ENCODE measurements at places on chromosomes 3 and 15. TPM values are rescaled to one million over a fixed set of nuclear protein-coding genes. Genes with fewer than 3 reads are reported as not detected.

DNAH12 gene
- total RNA-seq, result 0.19 TPM

DNA sequence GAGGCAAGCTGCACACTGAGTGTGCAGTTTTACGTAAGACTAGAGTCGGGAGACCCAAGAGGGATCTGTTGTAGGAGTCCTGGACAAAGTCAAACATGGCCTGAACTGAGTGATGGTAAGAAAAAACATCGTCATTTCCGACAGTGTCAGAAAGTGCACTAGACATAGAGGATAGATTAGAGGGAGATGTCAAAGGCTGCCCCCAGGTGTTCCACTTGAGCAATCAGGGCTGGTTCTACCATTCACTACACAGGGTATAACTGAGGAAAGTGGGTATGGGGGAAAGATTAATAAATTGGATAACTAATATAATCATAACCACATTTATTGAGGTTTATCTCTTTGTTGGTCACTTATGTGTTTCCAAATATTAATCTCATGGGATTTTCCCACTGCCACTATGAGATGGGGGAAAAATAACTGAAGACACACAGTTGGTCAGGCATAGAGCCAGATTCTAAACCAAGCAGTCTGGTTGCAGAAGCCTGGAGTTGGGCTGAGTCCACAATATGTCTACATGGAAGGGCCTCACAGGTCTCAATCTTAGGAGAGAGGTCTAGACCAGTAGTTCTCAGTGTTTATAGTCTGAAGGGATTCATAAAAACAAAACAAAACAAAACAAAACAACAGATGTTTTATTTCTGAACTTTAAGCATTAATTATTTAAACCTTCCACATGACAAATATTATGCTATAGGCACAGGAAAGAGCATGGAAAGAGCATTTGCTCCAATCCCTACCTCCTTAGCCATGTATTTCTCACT, 766.5 kb downstream of the NTRK3 start:
- DNase-seq, result no peak

- DNase-seq, result no peak
Measured at GRCh38 chr3:172541945-172542488, 18.8 kb upstream of the TNFSF10 start.

DNA sequence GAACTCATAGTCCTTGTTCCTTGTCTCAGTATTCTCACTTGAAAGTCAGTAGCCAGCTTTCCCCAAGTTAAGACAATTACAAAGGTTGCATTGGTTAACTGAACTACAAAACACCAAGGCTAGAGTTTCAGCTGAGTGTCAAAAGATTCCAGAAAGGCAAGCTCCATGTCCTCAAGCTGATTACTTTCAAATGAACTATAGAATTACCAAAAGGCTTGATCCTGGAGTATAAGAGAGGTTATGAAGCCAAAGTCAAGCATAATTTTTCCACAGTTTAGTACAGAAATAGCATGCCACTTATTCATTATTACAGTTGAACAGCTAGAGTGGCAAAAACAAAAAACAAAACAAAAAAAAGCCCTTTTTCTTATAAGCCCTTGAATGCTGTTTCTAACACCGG, 51.9 kb downstream of the ZBTB20 start:
- no peak for DNase-seq

All from omental fat pad (tissue), 4 donors.